Activated naive CD4-positive, alpha-beta T cell treated with anti-CD3 and anti-CD28 coated beads, Interleukin-2, amount 50 U/mL, for 16 hours (primary cell): ENCODE measurements at places on chromosomes 1 and 21.

DNA sequence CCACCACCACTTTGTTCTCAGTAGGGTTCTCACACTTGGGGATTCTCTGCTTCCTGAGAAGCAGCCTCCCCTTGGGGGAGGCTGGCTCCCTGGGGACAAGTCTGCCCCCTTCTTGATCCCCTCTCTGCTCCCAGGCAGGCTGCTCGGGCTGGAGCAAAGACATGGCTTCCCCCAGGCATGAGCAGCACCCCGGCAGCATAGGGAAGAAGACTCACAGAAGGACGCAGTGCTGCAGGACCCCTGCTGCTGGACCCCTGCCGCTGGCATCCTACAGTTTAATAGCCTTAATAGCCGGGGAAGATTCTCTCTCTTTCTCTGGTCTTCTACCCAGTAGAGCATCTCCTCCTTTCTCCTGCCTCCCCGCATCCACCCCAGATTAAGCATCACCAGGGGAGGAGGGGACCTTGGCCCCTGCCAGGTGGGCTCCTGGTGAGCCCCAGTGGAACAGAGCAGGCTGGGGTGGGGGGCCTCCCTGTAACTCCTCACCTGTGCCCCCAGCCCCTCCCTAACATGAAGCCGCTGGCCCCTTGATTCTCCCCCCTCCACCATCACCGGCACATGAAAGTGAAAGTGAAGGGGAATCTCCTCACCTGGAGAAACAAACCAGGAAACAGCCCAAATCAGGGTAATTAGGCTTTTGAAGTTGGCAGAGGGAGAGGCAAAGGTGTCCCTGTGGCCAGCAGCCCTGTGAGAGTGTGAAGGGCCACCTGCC, 2.5 kb downstream of the WNT3A start:
- no peak for DNase-seq

GRCh38 chr1:93616996-93617669, 64.5 kb downstream of the BCAR3 start:
- no peak for DNase-seq

- no peak for DNase-seq
These were observed 16.8 kb downstream of the SUCO start for GRCh38 chr1:172549621-172550280.

GRCh38 chr1:116825207-116825719, 71.0 kb downstream of the CD2 start:
- DNase-seq, result no peak

DNA sequence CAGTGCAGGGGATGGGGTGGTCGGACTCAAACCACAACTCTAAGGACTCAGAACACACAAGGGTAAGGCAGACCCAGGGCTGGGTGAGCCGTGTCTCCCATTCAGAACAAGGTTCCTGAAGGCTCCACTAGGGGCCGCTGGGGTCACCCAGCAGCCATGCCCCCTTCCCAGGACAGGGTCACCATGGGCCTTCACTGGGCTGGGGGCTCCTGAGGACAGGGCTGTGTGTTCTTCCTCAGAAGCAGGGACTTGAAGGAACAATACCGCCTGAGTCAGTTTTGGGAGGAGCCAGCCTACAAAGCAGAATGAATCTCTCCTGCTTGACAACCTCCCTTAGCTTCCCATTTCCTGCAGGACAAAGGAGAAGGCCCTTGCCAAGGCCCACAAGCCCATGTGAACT, 15.4 kb downstream of the RIMS3 start:
- DNase-seq, result no peak
